ENCODE measurements at places on chromosomes 6 and 20.

- no peak for DNase-seq
These were observed 23.2 kb downstream of the AFDN start for GRCh38 chr6:167849846-167850459.

- DNase-seq, result peak; percentile 56
These were observed 1.6 kb upstream of the KIF16B start for GRCh38 chr20:16574656-16575355.

GRCh38 chr6:109082188-109082577 is 12.5 kb downstream of the SESN1 start:
- no peak for DNase-seq

- DNase-seq, result no peak
These were observed 3.6 kb downstream of the AVP start for GRCh38 chr20:3080939-3081388.

GRCh38 chr6:43246301-43247113 is 3.2 kb downstream of the TTBK1 start:
- no peak for DNase-seq

GRCh38 chr6:112004201-112005012 is 49.5 kb upstream of the CCN6 start:
- DNase-seq, result no peak

- DNase-seq, result no peak
These were observed 36.7 kb downstream of the PXDC1 start for GRCh38 chr6:3714768-3715167.

GRCh38 chr6:135311446-135312200 is 130.5 kb downstream of the MYB start:
- no peak for DNase-seq

DNA sequence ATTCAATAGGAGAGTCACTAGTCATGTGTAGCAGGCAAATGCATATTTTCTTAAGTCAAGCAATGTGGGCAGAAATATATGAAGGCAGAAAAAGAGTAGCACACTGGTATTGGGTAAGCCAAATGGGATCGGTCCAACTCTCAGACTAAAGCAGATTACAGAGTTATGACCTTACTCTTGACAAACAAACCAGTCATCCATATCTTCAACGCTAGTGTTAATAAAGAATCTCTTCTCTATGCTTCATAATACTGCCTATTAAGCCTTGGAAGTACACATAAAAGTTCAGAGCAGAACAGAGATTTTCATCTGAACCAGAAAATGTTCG is 320.2 kb upstream of the JARID2 start:
- no peak for DNase-seq

DNA sequence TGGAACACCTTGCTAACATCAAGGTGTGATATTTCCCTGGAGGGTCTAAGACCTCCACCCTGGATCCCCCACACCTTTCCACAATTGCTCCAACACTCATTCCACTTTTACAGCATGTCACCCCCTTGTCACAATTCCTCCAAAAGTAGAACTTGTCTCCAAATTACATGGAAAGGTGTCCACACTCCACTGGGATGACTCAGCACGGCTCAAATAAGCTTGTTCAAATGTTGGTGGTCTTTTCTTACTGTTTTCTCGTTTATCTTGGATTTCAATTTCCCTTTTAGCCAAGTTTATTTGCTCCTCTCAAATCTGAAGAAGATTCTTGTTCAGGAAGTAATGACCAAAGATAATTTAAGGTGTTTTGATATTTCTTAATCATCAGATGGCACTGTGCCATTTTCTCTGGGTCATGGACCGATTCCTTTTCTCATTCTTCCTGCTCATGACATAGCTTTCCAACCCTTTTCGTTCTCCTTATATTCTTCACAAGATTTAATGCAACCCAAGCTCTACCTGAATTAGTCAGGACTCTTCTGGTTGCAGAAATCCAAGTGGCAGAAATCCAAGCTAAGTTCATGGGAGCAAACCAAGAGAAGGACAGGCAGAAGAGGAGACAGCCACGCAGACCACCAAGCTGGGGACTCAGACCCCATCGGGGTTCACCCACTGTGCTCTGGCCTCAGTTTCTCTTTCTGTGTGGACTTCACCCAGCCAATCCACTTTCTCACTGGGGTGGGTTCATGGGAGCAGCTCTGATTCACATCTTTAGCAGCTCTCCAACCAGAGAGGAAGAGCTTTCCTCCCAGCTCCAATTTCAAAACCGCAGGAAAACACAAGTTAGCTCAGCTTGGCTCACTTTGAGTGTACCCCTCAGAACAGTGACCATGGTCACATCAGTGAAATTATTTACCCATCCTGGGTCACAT is 110.5 kb upstream of the CDYL start:
- DNase-seq, result no peak

DNA sequence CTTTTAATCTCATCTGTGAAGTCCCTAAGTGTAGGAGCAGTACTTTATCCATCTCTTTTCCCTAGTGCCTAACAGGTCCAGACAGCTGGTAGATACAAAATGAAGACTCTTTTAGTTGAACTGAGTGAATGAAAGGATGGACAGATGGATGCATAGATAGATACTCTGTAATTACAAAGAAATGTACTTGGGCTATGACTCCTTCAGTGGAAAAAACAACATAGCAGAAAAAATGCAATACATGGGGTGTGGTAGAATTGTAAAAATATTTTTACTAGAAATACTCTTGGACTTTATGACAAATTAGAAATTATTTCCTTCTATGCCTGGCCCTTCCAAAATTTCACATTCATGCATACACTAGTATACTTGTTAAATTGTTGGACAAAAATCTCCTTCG is 29.3 kb downstream of the KCNQ5 start:
- DNase-seq, result no peak

- DNase-seq, result no peak
These were observed 182.2 kb downstream of the SLC16A10 start for GRCh38 chr6:111269401-111269970.

GRCh38 chr20:62602550-62602949 is 39.8 kb upstream of the SLCO4A1 start:
- no peak for DNase-seq

GRCh38 chr6:1701668-1702353 is 92.1 kb downstream of the FOXC1 start:
- DNase-seq, result no peak

GRCh38 chr6:34145161-34146020 is 496 bp downstream of the GRM4 start:
- no peak for DNase-seq

- DNase-seq, result no peak
These were observed 46.9 kb downstream of the GJA10 start for GRCh38 chr6:89941031-89941762.

- DNase-seq, result no peak
These were observed 100.9 kb downstream of the HFE start for GRCh38 chr6:26187981-26188635.

GRCh38 chr6:16800942-16801341 is 39.7 kb upstream of the ATXN1 start:
- DNase-seq, result no peak

GRCh38 chr20:34363465-34364222 is 571 bp downstream of the ITCH start:
- DNase-seq, result no peak

DNA sequence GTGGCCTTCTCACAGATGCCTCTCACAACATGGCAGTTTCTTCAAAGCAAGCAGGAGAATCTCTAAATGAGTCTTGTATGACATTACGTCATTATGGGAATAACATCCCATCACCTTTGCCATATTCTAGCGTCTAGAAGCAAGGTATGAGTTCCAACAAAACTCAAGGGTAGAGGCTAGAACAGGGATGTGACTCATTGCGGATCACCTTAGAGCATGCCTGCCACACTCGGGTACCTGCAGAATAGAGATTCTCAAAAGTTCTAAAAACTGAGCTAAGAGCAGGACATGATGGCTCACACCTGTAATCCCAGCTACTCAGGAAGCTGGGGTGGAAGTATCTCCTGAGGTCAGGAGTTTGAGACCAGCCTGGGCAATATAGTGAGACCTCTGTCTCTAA is 182.8 kb downstream of the SLC16A10 start:
- DNase-seq, result no peak

- no peak for DNase-seq
These were observed 7.3 kb downstream of the PEDS1 start for GRCh38 chr20:50146214-50146613.

DNA sequence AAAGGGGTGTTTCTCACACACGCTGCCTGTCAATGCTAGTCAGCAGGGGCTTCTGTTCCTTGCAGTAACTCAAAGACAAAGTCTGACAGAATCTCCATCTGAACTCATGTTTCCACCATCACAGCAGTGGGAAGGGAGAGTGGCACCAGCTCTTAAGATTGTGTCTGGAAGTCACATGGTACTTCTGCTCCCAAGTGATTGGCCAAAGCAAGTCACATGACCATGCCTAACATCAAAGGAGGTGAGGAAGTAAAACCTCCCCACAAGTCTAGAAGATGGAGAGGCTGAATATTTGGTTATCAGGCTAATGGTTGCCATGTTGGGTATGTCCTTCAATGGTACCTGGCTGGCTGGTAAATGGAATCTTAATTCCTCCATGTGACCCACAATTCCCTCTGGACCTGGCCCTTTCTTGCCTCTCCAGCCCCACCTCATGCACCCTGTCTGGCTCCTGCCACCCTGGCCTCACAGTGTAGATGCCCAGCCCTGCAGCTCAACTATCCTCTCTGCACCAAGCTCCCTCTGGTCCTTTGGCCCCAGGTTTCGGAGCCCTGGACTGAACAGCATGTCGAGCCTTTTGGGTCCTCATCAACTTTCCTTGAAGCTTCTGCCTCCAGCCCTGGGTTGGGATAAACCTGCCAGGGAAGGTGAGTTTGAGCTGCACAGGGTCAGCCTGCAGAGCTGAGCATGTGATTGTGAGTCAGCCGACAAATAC is 51.0 kb upstream of the PMEPA1 start:
- DNase-seq, result no peak

DNA sequence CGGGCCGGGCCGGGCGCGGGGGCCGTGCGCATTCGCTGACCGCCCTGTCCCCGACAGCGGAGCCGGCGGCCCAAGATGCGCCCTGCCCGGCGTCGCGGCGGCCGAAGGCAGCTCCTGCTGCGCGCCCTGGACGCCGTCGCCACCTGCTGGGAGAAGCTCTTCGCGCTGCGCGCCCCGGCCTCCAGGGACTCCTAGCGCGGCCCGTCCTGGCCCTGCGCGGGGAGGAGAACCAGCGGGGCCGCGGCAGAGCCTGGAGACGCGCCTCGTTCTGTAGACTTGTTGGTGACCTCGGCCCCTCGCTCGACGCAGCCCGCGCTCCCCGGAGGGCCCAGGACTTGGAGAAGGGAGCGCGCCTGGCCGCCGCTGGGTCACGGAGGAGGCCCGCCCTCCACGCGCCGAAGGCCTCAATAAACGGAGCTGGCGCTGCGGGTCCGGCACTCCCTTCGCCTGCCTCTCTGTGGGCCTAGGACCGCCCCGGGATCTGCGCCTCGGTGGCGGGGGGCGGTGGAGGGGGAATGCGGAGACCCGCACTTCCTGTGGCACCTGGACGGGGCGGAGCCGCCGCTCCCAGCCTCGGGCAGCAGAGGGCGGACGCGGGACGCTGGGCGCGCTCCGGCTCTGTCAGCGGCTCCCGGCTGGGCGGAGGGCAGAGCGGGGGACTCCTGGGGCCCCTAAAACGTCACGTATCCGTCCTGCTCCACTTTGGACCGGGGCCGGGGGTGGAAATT is 2.7 kb downstream of the C20orf204 start:
- DNase-seq, result peak; percentile 60

- DNase-seq, result no peak
These were observed 126.9 kb upstream of the BMP5 start for GRCh38 chr6:56002336-56002735.

DNA sequence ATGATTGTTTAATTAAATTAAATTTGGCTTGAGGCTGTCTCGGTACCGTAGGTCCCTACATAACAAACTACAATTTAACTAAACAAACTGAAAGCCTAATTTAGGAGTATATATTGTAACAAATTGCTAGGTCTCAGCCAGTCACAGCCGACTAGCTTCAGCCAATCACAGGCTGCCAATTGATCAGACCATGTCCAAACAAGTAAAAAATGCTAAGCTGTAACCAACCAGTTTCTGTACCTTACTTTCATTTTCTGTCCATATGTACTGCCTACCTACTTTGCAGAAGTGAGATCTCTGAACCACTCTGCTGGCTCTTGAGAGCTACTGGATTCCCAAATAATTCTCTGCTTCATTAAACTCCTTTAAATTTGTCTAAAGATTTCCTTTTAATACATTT is 648.0 kb upstream of the GJE1 start:
- DNase-seq, result no peak

- peak; percentile 48 for DNase-seq
These were observed 92.2 kb downstream of the CEP57L1 start for GRCh38 chr6:109187399-109188114.

GRCh38 chr6:168156742-168157265 is 77.8 kb upstream of the FRMD1 start:
- no peak for DNase-seq

GRCh38 chr6:90444160-90444714 is 142.6 kb downstream of the MAP3K7 start:
- no peak for DNase-seq

DNA sequence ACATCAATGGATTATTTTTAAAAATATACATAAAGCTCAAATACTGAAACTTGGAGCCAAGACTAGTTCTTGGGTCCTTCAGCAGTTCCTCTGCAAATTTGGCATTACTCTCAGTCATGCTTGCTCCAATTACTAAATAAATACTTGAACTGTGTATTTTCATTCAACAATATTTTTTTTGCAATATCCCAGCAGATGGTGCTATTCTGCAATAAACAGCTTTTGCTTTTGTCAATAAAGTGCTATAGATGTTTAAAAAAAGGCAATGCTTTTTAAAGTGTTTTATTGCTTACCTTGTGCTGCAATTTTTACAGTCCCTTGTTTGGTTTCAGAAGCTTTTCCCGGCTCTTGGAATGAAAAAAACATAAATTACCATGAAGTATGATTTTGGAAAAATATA is 243.4 kb downstream of the TRDN start:
- DNase-seq, result no peak

DNA sequence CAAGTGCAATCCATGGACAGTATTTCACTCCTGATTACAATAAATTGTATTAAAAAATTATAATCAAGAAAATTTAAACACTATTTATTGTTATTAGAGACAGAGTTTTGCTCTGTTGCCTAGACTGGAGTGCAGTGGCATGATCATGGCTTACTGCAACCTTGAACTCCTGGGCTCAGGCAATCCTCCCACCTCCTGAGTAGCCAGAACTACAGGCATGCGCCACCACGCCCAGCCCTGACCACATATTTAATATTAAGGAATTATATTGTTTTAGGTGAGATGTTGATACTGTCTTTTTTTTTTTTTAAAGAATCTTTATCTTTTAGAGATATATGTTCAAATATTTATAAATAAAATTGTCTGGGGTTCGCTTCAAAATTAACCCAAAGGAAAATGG is 14.6 kb downstream of the LCA5 start:
- no peak for DNase-seq

GRCh38 chr20:57587278-57587988 is 26.5 kb downstream of the PCK1 start:
- DNase-seq, result no peak

GRCh38 chr20:34529742-34530141 is 13.5 kb downstream of the DYNLRB1 start:
- no peak for DNase-seq

- DNase-seq, result no peak
These were observed 10.4 kb upstream of the TRIB3 start for GRCh38 chr20:370151-370600.

GRCh38 chr20:32404017-32404416 is 45.9 kb downstream of the ASXL1 start:
- DNase-seq, result no peak

GRCh38 chr20:59627298-59627697 is 23.0 kb downstream of the PHACTR3 start:
- DNase-seq, result no peak

Measured in activated naive CD4-positive, alpha-beta T cell (primary cell).